ENCODE measurements at places on chromosomes 3 and 15. TPM values are rescaled to one million over a fixed set of nuclear protein-coding genes. Genes with fewer than 3 reads are reported as not detected.

The PARP14 gene
- 7.2 TPM for total RNA-seq

The RETNLB gene
- total RNA-seq, result not detected

The CHRNA5 gene
- 29.3 TPM for total RNA-seq

The CASR gene
- total RNA-seq, result not detected

The SENP2 gene
- total RNA-seq, result 31.0 TPM

The SRPRB gene
- 58.1 TPM for total RNA-seq

The TBC1D2B gene
- 17.6 TPM for total RNA-seq

The SYNPR gene
- not detected for total RNA-seq

The SI gene
- not detected for total RNA-seq

The DPPA2 gene
- not detected for total RNA-seq

The THAP10 gene
- total RNA-seq, result 4.1 TPM

The COPS2 gene
- 98.2 TPM for total RNA-seq

The ROBO2 gene
- total RNA-seq, result not detected

The DZIP1L gene
- 11.0 TPM for total RNA-seq

The SPCS1 gene
- 170 TPM for total RNA-seq

The HDDC3 gene
- total RNA-seq, result 36.4 TPM

The NR2E3 gene
- 0.34 TPM for total RNA-seq

The FBXO45 gene
- total RNA-seq, result 6.9 TPM

Measured in A549 treated with AZD2906 at 1 μM for 4 hours (cell line).